Type B pancreatic cell (in vitro differentiated cells): ENCODE measurements at places on chromosomes 11 and 22.

DNA sequence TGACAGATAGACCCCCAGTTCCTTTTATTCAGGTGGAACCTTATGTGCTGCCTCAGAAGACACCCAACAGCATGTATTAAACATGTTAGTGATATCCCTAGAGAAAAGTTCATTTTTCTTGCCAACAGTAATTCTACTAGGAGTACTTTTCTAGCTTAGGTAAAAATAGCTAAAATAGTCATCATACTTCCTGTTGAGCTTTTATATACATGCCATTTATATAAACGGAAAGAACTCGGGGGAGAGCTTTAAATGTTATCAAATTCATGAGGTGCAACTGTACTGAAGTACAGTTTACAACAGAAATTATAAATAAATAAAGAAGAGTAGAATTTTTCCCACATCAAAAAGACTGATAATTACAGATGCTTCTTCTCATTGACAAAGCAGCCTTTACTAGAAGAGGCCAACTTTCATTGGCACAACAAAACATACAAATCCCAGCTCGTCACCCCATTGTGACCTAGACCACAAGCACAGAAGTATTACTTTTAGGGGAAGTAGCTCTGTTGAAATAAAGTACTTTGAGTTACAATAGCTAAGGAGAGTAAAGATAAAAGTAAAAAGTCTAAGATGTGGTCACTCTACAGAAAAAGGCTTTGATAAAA, 59.1 kb upstream of the POU2AF2 start:
- DNase-seq = no peak

- no peak for DNase-seq
Measured at GRCh38 chr11:11988099-11988651, 20.3 kb downstream of the DKK3 start.

GRCh38 chr11:4213746-4214145, 119.1 kb downstream of the RRM1 start:
- no peak for DNase-seq

- DNase-seq = no peak
Measured at GRCh38 chr22:36364255-36365019, 23.3 kb downstream of the MYH9 start.

- DNase-seq = no peak
Measured at GRCh38 chr11:90373971-90374370, 151.1 kb upstream of the CHORDC1 start.
